ENCODE measurements at places on chromosomes 2 and 18.

GRCh38 chr2:184577743-184578142, 20.6 kb upstream of the ZNF804A start:
- no peak for DNase-seq

DNA sequence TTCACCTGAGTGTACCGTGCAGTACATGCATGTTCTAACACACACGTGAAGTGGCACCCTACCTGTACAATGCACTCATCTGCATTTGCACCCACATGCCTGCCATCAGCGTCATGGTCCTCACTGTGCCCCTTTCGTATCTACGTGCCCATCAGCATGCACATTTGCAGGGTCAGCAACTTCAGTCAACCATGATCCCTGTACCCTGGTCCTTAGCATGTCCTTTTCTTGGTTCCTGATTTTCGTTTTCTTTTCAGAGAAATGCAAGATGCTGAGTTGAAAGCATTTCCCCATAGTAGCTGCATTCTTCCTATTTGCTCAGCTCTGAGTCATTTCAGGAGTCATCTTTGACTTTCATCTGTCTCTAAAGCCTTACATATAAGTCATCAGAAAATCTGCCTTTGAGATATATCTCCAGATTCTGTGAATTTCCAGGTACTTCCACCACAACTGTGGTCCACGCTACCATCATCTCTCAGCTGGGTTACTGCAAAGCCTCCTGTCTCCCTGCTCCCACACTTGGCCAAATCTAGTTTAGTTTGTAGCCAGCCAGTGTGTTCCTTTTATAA, 14.7 kb upstream of the PUM2 start:
- DNase-seq = peak; percentile 92

DNA sequence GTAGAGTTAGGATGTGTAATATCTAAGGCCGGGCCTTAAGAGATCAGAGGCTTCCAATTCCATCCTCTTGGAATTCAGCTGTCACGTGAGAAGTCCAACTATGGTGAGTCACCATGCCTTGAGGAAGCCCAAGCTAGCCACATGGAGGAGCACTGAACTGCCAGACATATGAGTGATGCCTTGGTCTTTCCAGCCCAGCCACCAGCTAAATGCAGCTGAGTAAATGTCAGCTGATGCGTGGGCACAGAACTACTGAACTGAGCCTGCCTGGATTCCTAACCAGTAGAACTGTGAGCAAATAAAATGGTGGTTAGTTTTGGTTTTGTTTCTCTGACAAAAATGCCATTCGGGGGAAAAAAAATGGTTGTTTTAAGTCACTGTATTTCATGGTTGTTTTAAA, 153.7 kb upstream of the SERTAD2 start:
- DNase-seq = peak; percentile 35

DNA sequence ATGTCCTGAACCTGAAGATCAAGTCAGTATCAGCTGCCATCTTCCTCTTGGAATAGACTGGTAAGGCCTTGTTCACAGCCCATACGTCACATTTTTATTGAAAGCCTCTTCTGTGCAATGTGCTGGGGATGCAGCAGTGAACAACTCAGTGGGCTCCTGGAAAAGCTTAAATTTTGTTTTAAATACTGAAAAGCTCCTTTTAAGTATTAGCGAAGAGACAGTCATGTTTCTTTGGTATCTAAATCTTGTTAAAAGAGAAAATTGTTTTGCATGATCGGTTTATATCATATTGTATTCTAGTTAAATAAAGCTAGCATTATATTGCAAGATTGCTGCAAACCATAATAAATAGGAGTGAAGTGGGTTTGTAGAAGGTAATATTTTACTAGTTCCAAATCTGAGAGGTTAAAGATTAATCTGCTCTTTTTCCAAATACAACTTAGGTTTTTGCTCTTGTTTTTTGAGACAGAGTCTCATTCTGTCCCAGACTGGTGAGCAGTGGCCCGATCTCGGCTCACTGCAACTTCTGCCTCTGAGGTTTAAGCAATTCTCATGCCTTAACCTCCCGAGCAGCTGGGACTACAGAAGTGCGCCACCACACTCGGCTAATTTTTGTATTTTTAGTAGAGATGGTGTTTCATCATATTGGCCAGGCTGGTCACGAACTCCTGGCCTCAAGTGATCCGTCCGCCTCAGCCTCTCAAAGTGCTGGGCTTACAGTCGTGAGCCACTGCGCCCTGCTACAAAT, 1.6 kb upstream of the RMDN2 start:
- no peak for DNase-seq

DNA sequence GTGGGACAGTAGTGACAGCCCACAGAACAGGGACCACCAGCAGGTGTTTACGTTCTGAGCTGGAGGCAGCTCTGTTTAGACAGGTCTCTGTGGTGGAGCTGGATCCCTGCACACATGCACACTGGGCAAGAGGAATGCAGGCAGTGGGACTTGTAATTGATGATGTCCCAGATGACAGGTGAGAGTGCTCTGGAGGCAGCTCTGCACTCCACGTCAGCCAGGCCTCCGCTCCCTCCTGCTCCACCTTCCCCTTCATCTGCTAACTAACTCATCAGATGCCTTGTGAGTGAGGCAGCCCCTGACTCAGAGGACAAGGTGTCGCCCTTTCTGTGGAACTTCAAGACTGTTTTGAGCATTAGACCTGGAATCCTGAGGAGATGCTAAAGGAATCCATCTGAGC, 53.2 kb downstream of the SH3YL1 start:
- no peak for DNase-seq

DNA sequence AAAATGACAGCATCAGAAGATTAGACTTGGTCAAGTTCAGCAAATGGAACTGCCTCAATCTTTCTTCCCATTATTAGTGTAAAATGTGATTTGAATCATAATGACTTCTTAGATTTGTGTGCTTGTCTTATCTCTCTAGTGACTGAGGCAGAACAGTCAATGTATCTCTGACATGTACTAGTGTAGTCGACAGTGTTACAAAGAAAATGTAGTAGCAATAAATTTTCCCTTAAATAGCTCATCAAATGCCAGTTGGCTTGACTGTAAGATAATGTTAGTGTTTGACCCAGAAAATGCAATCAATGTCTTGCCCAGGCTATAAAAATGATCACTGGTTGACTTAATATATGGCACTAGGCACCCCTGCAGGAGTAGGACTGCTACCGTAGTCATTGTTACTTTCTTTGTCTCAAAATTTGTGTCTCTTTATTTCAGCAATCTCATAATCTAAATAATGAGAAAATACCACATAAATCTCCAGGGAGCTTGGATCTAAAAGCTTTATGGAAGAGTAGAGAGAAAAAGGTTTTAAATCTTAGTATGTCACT, 1336.7 kb downstream of the DPP10 start:
- DNase-seq = no peak

DNA sequence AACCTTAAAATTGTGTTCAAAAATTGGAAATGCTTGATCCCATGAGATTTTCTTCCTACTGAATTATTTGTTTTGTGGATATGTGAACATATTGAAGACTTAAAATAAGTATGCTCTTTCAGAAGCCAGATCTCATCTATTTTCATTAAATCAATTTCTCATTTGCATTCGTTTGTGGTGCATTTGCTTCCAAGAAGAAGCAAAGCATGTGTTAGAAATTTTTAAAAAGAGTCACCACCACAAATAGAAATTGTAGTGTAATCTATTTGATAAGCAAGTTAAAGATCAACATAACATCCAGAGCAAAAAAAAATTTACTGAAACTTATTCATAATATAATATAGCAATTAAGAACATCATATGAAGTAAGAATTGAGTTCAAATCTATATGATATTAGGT, 300.9 kb upstream of the SYT4 start:
- no peak for DNase-seq

- DNase-seq = no peak
Observed at GRCh38 chr2:186991766-186992417, 142.9 kb upstream of the ZSWIM2 start.

DNA sequence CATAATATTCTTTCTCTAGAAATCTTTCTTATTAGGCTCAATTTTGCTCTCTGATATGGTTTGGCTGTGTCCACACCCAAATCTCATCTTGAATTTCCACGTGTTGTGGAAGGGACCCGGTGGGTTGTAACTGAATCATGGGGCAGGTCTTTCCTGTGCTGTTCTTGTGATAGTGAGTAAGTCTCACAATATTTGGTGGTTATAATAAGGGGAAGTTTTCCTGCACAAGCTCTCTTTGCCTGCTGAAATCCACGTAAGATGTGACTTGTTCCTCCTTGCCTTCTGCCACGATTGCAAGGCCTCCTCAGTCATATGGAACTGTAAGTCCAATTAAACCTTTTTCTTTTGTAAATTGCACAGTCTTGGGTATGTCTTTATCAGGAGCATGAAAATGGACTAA, 73.8 kb downstream of the CAVIN2 start:
- no peak for DNase-seq

DNA sequence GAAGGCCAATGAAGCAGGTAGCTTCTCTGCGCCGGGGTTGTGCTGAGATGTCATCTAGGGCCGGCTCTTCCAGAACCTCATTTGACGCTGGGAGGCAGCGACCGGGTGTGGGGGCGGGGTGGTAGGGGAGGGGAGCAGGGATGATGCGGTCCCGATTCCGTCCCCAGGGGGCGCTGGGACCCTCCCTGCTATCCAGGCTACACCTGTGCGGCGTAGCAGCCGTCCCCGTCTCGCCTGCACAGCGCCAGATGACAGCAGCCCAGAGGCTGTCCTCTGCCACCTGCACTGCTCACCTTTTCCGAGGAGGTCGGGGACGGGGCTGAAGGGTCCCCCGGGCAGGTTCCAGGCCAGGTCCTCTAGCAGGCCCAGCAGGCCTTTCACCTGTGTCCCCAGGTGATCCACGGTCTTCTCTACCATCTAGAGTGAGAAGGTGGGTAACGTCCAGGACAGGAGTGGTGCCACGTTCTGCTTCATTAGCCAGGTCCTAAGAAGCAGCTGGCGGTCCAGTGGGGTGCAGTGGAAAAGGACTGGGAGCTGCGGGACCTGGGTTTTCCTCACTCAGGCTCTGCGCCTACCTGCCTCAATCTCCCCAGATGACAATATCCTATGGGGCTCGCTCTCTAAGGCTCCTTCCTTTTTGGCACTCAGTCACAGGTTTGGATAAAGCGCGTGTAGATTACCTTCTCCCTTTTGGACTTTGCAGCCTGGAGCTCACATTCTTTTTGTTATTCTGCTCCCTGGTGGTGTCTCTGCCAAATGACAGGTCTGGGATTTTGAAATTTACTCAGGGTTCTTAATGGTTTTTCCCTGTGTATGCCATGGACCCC, 56.0 kb upstream of the RAB6C start:
- DNase-seq = peak; percentile 36

GRCh38 chr18:37712776-37713175, 147.2 kb upstream of the CELF4 start:
- no peak for DNase-seq

GRCh38 chr18:72630991-72631390, 86.8 kb upstream of the CBLN2 start:
- DNase-seq = no peak

GRCh38 chr18:33115476-33115875, 325.0 kb downstream of the CCDC178 start:
- DNase-seq = no peak

- DNase-seq = peak; percentile 77
Observed at GRCh38 chr18:9711361-9712129, 3.4 kb downstream of the RAB31 start.

GRCh38 chr18:40048886-40049650, 1906.0 kb upstream of the PIK3C3 start:
- DNase-seq = no peak

- peak; percentile 38 for DNase-seq
Observed at GRCh38 chr2:219713110-219713509, 85.7 kb downstream of the SLC4A3 start.

- DNase-seq = no peak
Observed at GRCh38 chr2:200469708-200470211, 40.1 kb downstream of the KCTD18 start.

DNA sequence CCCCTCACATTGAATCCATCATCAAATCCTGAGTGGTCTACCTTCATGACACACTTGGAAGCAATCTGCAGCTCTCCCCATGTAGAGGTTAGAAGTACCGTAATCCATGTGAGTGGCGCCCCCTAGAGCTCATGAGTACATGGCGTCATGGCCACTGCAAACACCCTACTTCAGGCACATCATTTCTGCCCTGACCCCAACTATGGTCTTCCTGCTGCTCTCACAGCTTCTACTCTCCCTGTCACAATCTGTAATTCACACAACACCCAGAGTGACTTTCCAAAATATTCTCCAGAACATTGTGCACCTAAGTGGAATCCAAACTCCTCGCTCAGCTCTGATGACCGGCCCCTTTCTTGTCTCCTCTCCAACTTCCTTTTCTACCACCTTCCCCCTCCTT, 141.9 kb downstream of the ANKRD44 start:
- peak; percentile 77 for DNase-seq

DNA sequence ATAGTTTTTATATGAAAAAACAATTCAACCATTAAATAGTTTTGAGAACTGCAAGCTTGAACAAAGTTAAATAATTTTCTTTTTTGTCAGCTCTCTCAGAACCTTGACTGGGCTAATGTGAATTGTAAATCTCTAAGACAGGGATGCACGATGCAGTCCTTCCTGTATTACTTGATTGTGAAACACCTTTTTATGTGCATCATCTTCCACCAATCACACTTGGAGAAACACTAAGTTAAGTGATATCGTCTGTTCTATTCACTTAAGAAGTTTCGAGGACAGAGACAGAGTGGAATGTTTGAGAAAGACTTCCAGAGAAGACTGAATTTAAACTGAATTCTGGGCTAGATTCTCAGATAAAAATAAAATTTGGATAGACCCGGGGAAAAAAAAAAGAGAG, 238.2 kb downstream of the MREG start:
- no peak for DNase-seq

DNA sequence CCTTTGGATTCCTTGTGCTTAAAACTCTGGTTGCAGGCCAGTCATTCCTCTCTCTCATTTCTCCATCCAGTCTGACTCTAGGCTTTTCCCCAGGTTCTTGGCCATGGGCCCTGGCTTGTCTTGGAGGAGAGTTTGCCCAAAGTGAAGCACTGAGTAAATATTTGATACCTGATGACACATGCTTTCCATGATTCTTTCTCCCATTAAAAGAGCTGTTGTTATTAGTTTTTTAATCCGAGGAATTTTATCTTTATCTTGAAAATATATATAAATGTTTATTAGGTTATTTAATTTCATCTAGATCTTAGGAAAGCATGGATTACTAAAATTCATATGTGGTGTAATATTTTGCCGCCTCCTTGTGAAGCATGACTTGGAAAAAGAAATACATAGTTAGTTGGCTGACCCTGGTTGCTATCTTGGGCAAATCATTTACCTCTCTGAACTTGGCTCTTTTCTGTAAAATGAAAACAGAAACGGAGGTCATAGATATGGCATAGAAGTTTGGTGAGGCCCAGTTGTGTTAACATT, 650.1 kb downstream of the SLC4A3 start:
- no peak for DNase-seq

DNA sequence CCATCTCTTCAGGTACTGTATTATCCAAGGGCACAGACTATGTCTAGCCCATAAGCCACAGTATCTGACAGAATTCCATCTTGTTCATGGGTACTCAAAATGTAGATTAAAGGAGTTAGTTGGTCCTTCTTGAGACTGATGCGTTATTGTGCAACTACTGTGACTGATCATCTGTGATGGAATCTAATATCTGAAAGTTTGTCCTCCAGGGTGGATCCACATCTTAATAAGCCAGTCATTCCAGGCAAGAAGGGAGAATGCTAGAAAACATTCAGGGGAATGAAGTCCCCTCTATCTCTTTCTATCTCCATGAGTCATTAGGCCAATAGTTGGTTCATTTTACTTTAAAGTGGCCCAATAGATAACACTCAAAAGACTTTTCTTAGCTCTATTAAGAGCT, 252.6 kb downstream of the EXOC6B start:
- DNase-seq = no peak
